NCI-H1092 treated with DMSO at 0.1 percent for 48 hours (cell line): ENCODE measurements at places on chromosomes 3 and 15.

DNA sequence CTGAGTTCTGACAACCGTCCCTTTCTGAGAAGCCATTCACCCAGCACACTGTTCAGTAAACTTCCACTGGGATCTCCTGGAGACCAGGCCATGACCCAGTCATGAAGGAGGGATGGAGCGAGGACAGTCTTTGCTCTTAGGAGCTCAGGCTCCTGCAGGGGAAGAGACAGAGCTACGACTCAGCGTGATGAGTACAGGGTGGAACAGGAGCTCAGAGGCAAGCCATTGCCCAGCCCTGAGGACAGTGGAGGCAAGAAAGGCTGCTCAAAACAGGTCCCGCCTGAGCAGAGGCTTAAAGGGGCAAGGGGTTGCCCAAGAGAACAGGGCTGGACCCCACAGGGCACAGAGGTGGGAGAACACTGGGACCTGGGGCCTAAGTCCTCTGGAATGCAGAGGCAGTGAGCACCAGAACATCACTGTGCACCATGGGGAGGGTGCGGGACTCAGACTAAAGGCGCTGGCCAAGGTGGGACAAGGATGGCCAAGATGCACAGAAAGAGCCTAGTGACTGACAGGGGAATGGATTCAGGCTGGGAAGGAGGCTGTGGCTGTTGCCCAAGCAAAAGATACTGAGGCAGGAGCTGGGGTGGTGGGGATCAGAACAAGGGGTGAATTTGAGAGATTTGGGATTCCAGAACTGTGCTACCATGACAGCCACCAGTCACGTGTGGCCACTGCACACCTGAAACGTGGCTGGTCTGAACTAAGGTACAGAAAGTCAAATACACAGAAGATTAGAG is 25.8 kb downstream of the TMEM43 start:
- no peak for DNase-seq

DNA sequence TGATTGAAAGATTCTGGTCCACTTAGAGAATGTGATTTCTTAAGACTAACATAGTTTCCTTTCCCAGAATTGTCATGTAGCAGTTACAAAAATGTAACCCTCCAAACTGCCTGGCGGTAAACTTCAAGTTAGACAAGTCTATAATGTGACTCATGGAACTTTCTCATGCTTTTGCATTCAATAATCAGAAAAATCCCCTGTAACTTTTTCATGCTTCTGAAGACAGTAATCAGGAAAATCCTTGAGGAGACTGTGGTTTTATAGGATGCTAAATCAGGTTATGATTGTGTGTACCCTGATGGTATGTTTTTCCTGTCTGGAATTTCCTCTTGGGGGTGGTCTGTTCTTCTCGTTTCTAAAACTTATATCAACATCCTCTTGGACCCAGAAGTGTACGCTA is 74.0 kb upstream of the RARB start:
- DNase-seq: no peak

DNA sequence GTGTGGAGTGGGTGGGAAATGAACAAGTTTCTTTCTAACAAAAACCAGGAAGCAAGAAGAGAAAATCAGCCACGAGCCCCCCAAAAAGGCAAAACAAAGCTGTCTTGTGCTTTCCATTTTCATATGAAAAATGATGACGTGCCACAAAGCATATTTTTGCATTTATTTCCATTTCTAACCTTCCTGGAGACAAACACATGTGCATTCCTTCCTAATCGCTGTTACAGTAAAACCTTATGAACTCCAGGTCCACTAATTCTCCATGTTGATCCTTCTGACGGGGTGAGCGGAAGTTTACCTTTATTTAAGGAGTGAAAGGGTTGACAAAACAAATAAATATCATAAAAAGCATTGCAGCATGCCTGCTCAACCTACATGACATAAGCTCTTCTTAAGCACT is 211.5 kb downstream of the RORA start:
- no peak for DNase-seq

- DNase-seq: no peak
These were observed 15.9 kb downstream of the LYSMD4 start for GRCh38 chr15:99717161-99718009.

- no peak for DNase-seq
These were observed 6.7 kb downstream of the MRAS start for GRCh38 chr3:138355071-138355470.
